Hematopoietic multipotent progenitor cell treated with erythropoietin and hydrocortisone succinate and interleukin-3 and kit ligand, for 8 days (in vitro differentiated cells): ENCODE measurements at places on chromosomes 2 and 18.

- no peak for DNase-seq
Measured at GRCh38 chr2:190533968-190534309, 583 bp downstream of the NEMP2 start.

DNA sequence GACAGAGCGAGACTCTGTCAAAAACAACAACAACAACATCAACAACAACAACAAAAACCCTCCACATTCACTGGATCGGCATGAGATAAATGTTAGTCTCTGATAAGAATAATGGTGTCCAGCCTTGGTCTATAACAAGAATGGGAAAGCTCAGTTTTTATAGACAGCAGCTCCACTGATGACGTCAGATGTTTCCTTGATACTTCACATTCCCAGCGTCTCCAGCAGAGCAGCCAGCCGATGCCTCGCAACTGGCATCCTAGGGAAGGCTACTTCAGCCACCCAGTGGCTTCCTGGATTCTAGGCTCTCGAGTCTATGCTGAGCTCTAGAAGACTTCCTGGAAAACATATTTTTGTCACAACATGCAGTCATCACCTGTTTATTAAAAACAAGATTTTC, 271.4 kb upstream of the SMIM21 start:
- no peak for DNase-seq

DNA sequence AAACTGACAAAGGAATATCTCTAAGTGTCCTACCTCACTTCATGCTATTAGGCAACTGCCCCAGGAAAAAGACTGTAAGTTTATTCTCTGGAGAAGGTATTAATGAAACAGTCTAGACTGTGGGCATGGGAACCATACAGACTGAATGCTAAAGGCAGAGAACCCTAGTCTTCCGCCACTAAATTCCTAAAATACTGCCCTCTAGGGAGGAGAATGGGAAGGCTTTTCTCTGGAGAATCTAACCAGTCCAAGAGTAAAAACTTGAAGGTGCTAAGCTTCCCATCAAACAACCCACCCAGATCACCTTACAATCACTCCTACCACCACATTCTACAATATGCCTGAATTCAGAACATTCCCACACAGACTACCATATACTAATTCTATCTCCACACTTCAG, 3.4 kb downstream of the SRBD1 start:
- DNase-seq = peak; percentile 43

DNA sequence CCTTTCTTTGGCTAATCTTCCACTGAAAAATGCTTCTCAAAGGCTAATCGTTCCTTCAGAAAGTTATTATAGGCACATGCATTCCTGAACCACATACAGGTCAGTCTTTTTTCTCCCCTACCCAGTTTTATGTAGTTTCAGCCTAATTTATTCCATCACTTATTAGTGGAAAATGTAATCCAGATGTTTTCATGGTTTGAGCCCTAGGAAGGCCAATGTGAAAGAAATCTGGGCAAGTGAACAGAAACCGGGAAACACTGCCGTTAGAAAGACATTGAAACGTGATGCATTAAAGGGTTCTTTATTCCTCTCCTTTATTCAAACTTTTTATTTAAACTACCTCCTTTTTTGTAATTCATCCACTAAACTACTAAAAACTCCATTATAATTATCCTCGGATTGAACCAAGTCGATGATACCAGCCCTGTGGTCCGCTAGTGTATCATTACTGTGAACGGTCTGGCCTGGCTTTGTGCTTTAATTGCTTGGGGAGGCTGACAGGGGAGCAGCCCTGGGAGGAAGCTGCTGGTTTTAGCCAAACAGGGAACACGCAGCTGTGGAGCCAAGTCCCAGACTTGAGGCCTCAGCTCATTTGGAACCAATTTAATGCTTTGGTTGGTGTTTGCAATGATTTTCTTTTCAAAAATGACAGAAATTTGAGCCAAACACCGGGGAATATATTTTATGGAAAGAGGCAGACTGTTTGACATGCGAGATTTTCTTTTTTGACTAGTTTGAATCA, 149.2 kb downstream of the ARHGAP28 start:
- DNase-seq = no peak

DNA sequence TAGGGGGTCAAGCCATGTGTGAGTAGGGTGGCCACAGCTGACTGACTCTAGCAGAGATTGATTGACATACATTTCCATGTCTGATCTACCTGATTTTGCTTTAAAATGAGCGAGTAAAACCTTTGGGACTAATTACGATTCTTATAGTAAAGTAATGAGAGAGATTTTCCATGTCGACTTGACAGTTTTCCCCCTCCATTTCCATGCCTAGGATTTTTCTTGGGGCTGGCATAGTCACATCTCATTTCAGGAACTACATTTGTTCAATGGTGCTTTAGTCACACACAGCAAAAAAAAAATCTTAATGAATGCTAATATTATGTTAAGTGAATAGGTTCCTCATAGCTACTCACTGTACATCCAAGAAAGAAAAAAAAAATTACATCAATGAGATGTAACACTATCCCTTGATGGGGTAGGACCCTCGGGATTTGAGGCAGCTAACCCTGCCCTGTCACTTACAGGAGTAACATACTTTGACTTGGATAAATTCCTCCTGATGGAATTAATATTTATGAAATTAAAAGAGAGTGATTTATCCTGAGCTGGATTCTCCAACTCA, 690.9 kb downstream of the TDRD15 start:
- no peak for DNase-seq

DNA sequence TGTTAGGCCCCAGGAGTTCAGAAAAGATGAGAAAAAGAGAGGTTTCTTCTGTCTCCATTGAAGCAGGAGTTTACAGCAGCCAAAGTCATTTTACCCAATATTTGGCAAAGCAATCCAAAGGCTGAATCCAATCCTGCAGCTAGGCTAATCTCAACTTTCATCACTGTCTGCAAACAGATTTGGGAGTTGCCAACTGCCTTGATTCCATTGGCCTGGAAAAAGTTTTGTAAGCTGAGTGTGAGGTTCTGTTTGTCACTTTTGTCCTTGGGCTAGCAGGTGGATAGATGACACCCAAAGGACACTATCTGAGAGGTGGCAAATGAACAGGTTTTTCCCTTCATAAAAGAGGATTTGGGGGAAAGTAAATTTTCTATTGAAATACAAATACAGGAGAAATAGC, 56.6 kb upstream of the SETBP1 start:
- DNase-seq = no peak

DNA sequence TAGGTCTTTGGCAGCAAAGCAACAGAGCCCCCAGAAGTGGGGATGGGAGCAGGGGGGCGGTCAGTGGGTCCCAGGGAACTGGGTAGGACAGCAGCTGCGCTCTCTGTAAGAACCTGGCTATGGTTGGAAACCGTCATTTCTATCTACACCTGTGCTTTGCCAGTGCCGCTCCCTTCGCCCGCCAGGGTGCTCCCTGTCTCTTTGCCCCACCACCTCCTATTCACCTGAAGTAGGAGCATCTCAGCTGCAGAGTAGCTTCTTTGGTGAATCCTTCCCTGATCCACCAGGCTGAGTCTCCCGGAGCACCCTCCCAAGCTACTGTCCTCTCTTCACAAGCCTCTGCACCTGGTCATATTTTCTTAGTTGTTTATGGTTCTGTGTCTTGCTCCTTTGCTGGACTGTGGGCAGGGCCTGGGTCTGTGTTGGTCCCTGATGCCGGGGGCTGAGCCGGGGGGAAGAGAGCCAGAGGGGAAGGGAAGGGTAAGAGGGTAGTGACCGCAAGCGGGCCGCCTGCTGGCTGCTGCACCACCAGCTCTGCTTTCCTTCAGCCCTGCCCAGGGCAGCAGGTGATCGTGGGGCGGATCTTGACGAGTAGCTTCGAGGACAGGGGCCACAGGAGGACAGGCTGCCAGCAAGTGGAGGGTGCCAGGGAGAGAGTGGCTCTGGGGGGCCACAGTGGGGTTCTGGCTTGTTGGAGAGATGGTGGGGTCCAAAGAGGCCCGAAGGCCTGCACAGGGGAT, 45.2 kb downstream of the INPP5D start:
- no peak for DNase-seq

DNA sequence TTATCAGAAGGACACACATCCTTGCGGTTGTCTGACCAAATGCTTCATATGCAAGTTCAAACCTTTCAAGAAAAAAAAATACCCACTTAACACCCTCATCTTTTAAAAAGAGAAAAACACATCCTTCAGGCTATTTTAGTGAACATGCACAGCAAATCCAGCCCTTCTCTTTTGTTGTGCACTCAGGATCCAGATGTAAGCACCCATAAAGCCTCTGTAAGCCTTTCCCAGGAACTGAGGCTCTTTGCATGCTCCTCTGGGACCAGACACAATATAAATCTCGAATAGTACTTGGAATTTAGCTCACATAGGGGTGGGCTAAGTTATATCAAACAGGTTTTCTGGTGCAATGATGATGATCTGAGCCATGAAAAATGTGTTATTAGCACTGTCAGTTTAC, 308.8 kb upstream of the FAM98A start:
- no peak for DNase-seq
